Peyer's patch (tissue), 4 donors: ENCODE measurements at places on chromosomes 16 and 17. TPM values are rescaled to one million over a fixed set of nuclear protein-coding genes. Genes with fewer than 3 reads are reported as not detected.
A peak's percentile ranks its signal among the peaks of the same experiment; 100 is the strongest.

GRCh38 chr17:71071837-71072236 is 902.5 kb downstream of the KCNJ2 start:
- no peaks in the 10 kb centered on the region for H3K4me1 ChIP-seq
- H3K4me3 ChIP-seq, result no peak overlapping the region
- no peak for DNase-seq
- H3K27ac ChIP-seq, result no peak overlapping the region
- H3K36me3 ChIP-seq, result no peaks in the 10 kb centered on the region

- H3K27me3 ChIP-seq, result no peaks in the 10 kb centered on the region
- peak overlapping the region; percentile 98 for H3K27ac ChIP-seq
Observed at GRCh38 chr17:40072735-40073346, 10.1 kb downstream of the THRA start.

- H3K27me3 ChIP-seq, result no peaks in the 10 kb centered on the region
- no peak overlapping the region for H3K4me3 ChIP-seq
- H3K36me3 ChIP-seq, result no peaks in the 10 kb centered on the region
- no peaks in the 10 kb centered on the region for H3K4me1 ChIP-seq
- DNase-seq, result no peak
- H3K27ac ChIP-seq, result no peak overlapping the region
Observed at GRCh38 chr16:14056970-14057369, 14.1 kb upstream of the MRTFB start.

Gene PPL
- 55.9 TPM for total RNA-seq

Gene SLC5A11
- 1.7 TPM for total RNA-seq

GRCh38 chr17:19308398-19308797 is 54.1 kb downstream of the B9D1 start:
- H3K36me3 ChIP-seq, result no peaks in the 10 kb centered on the region
- no peak overlapping the region for H3K27ac ChIP-seq
- DNase-seq, result no peak
- no peak overlapping the region for H3K4me3 ChIP-seq

- peaks cover 15% of the 10 kb centered on the region for H3K4me1 ChIP-seq
- no peaks in the 10 kb centered on the region for H3K36me3 ChIP-seq
- no peaks in the 10 kb centered on the region for H3K27me3 ChIP-seq
- H3K27ac ChIP-seq, result no peak overlapping the region
- no peak for DNase-seq
Observed at GRCh38 chr17:1234455-1234854, 35.8 kb upstream of the BHLHA9 start.

DNA sequence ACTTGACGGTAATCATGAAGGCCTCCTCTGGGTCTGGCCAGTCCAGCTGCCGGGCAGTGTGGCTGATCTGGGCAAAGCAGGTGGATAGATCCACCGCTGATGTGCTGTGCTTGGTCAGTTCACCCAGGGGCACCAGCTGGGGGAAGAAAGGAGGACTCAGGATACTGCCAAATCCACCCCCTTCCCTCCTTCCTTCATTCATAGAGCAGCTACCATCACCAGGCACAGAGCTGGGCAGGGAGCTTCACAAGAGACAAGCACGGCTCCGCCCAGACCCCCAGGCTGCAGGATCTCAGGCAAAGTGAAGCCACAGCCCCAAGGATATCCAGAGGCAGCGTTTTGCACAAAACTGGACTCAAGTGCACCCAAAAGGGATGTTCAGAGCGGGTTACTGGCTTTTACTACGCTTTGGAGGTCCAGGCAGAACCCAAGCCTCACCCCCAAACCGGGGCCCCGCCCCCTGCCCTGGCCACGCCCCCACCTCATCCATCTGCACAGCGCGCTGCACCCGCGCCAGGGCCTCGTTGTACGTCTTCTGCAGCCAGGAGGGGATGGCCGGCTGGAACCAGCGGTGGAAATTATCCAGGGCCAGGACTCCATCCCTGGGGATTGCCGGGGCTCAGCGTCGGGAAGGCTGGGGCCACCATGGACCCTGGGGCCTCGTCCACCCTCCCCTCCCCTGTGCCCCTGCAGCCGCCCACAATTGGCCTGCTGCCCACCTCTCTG is 9.1 kb downstream of the UNC13D start:
- no peaks in the 10 kb centered on the region for H3K27me3 ChIP-seq
- H3K27ac ChIP-seq, result no peak overlapping the region
- no peaks in the 10 kb centered on the region for H3K4me1 ChIP-seq

DNA sequence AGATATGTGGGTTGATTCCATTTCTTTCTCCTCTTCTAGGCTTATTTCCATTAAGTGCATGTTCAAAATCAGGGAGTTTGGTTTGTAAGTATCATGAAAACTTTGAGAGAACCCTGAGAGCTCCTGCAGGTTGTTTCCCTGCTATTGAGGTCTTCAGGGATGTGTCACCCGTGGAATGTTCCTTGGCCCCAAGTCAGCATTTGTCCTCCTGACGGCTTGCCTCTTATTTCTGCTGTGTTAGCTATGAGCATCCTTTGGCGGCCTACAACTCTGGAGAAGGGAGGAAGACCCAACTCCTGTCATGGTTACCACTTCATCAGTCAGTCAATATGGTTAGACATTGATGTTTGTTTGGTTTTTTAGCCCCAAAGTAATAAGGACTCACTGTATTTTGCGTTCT is 180.8 kb downstream of the FTO start:
- no peaks in the 10 kb centered on the region for H3K4me1 ChIP-seq
- DNase-seq, result no peak
- H3K27me3 ChIP-seq, result no peaks in the 10 kb centered on the region

- no peak for DNase-seq
- H3K27me3 ChIP-seq, result no peaks in the 10 kb centered on the region
- no peaks in the 10 kb centered on the region for H3K4me1 ChIP-seq
Observed at GRCh38 chr17:57553991-57554825, 190.9 kb downstream of the CCDC182 start.

DNA sequence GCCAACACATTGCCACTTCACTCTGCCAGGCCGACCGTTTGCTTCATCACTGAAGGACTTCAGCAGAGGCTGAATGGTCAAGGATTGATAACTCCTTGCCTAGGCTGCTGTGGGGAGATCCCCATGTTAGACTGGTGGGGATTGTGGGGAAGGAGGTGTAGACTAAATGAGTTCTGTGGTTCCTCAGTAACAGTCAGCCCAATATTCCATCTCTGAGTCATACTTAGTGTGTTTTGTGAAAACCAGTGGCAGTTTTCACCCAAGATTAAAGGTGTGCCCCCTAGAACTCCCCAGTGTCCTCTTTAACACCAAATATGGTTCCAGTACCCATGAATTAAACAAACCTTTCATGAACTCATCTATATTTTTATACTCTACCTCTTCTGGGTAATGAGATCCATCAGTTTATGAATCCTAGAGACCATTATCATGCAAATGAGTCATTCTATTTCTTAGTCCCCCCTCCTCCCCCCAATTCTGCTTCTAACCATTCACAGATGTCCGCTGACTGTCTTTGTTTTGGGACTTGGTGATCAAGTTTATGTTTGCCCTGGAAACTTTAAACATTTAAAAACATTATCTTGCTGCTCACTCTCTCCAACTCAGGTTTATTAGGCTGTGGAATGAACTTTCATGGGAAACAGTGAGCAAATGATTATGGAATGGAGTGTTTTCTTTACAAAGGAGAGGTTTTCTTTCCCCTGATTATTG is 66.8 kb upstream of the GAS7 start:
- no peaks in the 10 kb centered on the region for H3K36me3 ChIP-seq
- H3K4me1 ChIP-seq, result no peaks in the 10 kb centered on the region
- no peaks in the 10 kb centered on the region for H3K27me3 ChIP-seq
- no peak overlapping the region for H3K27ac ChIP-seq
- H3K4me3 ChIP-seq, result no peak overlapping the region

Gene CCL14
- 6.5 TPM for total RNA-seq

Gene LGALS9C
- total RNA-seq, result 15.3 TPM

Gene SYCE1L
- 1.9 TPM for total RNA-seq

DNA sequence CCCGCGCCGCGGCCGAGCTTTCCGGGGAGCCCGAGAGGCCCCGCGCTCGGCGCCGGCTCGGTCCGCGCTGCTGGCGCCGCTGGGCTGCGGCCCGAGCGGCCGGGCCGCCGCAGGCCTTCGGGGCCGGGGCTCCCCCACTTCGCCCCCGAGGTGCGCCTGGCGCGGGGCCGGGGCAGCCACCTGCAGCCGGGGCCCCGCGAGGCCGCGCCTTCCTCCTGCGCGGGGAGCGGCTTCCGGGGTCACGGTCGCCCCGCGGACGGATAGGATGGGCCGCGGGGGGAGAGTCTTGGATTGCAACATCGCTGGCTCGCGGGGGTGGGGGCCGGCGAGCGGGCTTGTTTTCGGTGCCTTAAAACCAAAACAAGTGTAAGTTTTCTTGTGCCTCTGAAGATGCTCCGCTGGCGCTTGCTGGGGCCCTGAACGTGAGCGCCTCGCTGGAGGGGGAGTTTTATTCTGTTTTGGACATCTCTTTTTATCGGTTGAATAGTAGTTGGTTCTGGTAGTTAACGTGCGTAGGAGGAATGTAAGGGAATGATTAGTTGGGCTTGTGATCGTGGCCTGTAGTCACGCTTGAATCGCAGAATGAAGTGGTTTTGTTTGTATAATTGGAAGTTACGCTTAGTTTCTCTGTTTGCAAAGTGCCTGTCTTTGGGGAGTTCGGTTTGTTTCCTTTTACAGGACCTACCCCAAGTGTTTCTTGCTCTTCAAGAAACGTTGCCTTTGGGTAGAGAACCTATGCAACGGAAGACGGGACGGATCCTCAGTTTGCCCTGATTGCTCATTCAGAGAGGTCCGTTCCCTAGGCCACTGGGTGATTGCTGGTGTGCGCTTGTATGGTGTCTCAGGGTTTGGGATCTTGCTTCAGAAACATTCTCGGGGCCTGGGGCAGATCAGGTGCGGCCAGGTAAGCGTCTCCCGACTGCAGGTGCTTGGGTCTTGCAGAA is 724 bp downstream of the UBE2I start:
- H3K27me3 ChIP-seq, result no peaks in the 10 kb centered on the region
- no peaks in the 10 kb centered on the region for H3K36me3 ChIP-seq
- peak; percentile 70 for DNase-seq

Gene FUS
- total RNA-seq, result 148 TPM

DNA sequence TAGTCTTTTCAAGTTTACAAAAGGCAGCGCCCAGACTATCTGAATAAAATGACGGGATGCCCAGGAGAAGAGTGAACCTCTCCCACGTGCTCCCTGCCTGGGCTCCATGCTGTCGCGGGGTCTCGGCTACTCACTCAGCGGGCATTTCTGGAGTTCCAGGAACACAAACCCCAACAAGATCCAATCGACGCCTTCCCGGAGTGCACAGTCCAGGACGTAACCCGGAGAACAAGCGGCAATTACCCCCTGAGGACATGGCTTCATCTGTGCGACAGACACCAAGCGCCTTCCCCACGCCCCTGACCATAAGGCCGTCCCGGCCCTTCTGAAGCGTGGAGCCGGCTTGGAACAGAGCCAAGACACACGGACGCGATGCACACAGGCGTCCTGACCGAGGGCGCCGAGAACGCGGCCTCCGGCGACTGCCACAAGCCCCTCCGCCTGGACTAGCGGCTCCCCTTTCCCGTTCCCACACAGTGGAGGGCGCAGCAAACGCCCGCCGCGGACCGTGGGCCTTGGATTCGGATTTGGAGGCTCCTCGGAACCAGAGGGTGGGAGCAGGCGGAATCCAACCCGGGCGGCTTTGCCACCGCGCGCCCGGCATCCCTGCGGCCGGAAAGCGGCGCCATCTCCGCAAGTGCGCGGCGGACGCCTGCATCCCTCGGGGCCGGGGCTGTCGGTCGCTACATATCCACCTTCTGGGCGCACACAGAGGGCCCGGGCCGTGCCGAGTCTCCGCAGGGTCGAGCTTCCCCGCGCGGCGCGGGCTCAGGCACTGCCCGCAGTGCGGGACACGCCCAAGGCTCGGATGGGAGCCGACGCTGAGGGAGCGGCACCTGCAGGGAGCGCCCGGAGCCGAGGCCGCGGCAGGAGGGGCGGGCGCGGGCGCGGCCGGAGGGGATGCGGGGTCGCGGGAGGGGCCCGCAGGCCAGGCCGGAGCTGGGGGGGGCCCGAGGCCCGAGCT is 725 bp downstream of the ABCA3 start:
- H3K36me3 ChIP-seq, result no peaks in the 10 kb centered on the region
- no peaks in the 10 kb centered on the region for H3K4me1 ChIP-seq
- H3K4me3 ChIP-seq, result peak overlapping the region; percentile 67
- peak overlapping the region; percentile 57 for H3K27ac ChIP-seq
- peak; percentile 73 for DNase-seq

- no peak overlapping the region for H3K4me3 ChIP-seq
- H3K4me1 ChIP-seq, result peaks cover 6% of the 10 kb centered on the region
- no peaks in the 10 kb centered on the region for H3K36me3 ChIP-seq
- H3K27me3 ChIP-seq, result no peaks in the 10 kb centered on the region
- DNase-seq, result no peak
Observed at GRCh38 chr17:75059369-75060345, 12.6 kb downstream of the KCTD2 start.

Gene CD7
- 15.2 TPM for total RNA-seq

Gene C1QTNF1
- 6.3 TPM for total RNA-seq

DNA sequence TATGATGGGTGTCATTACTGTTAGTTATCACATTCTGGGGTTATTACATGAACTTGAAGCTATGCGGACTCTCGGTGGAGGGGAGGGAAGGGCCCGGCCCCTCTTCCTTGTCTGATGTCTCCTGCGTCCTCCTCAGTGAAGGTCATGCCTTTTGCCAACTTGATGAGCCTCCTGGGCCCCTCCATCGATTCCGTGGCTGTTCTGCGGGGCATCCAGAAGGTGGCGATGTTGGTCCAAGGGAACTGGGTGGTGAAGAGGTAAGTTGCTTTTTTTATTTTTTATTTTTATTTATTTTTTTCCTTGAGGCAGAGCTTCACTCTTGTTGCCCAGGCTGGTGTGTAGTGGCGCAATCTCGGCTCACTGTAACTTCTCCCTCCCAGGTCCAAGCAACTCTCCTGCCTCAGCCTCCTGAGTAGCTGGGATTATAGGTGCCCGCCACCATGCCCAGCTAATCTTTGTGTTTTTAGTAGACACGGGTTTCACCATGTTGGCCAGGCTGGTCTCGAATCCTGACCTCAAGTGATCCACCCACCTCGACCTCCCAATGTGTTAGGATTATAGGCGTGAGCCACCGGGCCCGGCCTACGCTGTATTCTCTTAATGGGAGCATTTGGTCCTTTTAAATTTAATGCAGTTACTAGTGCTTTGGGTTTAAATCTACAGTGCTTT is 21.6 kb downstream of the POLR3E start:
- no peak overlapping the region for H3K4me3 ChIP-seq
- peak; percentile 49 for DNase-seq
